ENCODE measurements at places on chromosomes 5 and 9. TPM values are rescaled to one million over a fixed set of nuclear protein-coding genes. Genes with fewer than 3 reads are reported as not detected.
A peak's percentile ranks its signal among the peaks of the same experiment; 100 is the strongest.

DNA sequence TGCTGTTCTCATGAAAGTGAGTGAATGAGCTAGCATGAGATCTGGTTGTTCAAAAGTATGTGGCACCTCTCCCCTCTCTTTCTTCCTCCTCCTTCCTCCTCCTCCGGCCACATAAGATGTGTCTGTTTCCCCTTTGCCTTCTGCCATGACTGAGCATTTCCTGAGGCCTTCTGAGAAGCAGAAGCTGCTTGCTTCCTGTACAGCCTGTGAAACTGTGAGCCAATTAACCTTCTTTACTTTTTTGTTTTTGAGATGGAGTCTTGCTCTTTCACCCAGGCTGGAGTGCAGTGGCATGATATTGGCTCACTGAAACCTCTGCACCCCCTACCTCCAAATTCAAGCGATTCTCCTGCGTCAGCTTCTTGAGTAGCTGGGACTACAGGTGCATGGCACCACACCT lies 6.1 kb downstream of the S100Z start:
- DNase-seq: no peak

- DNase-seq: peak; percentile 56
Measured at GRCh38 chr5:132467287-132467984, 23.1 kb downstream of the IRF1 start.

DNA sequence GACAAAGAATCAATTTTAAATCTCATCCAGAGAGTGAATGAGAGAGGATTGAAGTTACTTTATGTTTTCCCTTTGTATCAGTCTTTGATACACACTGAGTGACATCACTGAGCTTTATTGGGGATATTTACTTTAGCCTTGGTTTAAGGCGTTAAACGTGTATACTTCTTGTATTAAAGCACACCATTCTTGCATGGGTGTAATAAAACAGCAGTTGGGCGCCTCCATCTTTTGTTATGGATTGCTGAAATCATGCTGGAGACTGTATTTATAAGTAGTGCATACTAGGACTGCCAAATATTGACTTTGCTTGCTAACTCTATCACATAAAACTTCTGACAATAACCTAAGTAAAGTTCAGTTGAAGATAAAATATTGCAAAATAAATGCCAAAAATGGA lies 1755.8 kb upstream of the WWC1 start:
- no peak for DNase-seq

The SLC6A19 gene
- 0.02 TPM for total RNA-seq

DNA sequence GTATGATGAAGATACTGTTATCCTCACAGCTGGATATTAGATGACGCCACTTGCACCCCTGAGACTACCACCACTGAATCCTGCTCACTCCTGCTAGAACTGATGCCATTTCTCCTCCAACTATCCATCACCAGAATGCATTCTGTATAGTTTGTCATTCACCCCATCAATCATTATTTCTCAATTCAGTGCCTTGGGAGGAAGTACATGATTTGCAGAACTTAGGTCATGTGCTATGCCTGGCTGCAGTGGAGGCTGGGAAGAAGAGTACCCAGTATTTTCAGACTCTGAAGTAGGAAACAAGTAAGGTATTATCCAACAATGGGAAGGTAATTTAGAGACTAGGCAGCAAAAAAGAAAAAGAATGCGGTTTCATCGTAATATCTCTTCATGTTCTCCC lies 26.2 kb upstream of the HSD17B4 start:
- no peak for DNase-seq

GRCh38 chr9:70531311-70531710 lies 116.9 kb upstream of the KLF9 start:
- DNase-seq: no peak

The SLC6A3 gene
- total RNA-seq: not detected

The TBC1D9B gene
- total RNA-seq: 35.0 TPM

GRCh38 chr9:132516911-132517310 lies 65.5 kb upstream of the BARHL1 start:
- no peak for DNase-seq

DNA sequence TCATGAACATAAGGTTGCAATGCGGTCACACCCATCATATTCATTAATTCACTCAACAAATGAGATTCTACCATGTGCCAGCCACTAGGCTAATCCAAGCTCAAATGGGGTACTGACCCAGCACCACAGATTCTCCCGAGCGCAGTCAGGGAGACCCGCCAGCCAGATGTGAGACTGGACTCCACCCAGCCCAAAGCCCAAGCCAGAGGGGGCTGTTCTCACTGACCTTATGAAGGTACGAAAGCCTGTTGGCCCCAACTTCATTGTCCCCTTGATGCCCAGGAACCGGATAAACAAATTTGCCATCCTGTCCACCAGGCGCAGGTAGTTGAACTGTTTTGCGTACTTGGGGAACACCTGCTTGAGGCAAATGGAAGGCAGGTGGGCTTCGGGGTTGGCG lies 218.8 kb downstream of the DAB2IP start:
- no peak for DNase-seq

GRCh38 chr5:172383191-172383802 lies 71.0 kb downstream of the SH3PXD2B start:
- peak; percentile 92 for DNase-seq

GRCh38 chr9:124500796-124501611 lies 6.2 kb downstream of the NR5A1 start:
- no peak for DNase-seq

The PCDHA9 gene
- total RNA-seq: not detected

The SPINK1 gene
- 14.7 TPM for total RNA-seq

GRCh38 chr9:138052635-138053320 lies 175.2 kb downstream of the CACNA1B start:
- DNase-seq: no peak

DNA sequence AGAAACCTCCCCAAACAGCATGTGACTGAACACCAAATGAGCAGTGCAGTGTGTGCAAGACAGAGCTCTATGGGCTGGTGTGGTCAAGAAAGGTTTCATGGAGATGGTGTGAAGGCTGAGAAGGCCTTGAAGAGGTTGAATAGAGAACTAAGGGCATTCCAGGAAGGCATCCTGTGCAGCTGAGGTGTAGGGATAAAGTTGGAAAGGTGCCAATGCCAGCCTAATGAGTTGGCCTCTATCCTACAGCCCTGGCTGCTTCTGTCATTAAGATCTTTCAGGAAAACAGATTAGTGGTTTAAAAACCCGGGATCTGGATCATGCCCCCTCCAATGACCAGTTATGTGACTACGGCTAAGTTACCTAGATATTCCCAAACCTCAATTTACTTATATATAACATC lies 4.0 kb downstream of the HDAC3 start:
- no peak for DNase-seq

GRCh38 chr9:88460587-88461332 lies 72.5 kb downstream of the SPIN1 start:
- DNase-seq: no peak

The ZNF608 gene
- 0.83 TPM for total RNA-seq

- DNase-seq: no peak
Measured at GRCh38 chr9:87537625-87538024, 40.0 kb downstream of the DAPK1 start.

DNA sequence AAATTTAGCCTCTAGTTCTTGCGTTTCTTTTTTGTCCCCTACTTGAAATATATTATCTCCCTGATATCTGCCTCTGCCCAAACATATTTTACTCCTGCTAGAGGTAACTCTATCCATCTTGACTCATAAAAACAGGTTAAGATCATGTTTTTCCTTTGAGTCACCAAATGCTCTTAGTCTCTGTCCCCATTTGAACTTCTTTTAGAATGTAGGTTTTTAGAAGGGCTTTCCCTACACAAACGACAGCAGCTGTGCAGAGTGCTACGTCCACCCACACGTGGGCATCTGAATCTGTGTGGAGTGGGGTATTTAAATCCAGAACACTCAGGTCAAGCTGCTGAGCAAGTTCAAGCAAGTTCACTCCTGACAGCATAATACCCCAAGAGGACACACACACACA lies 2.2 kb downstream of the HSD17B3 start:
- DNase-seq: no peak

The APC gene
- 19.4 TPM for total RNA-seq

DNA sequence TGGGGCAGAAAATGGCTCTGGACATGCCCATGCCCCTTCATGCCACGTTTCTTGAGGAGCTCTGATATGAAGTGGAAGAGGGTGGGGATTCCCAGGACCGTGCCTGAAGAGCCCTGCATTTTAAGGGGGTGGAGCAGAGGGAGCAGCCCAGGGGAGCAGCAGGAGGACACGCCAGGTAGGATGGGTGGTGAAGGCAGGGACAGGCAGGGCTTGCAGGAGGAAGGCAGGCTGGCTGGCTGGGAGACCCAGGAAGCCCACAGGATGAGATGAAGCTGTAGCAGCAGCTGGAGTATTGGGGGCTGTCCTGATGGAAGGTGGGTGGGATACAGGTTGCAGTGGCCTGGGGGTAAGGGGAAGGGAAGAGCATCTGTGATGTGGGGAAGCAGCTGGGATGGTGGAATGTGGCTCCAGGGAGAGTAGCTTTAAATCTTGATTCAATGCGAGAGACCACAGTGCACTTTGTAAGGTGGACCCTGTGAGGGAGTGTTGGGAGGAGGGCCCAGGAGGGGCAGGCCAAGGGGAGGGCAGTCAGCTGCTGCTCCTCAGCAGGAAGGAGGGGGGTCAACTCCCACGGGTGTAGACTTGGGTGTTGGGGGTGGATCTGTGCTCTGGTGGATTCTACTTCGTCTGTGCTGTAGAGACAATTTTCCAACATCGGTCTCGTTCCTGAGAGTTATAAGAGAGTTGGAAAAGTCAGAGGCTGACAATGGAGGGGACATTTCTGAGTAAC lies 242.6 kb upstream of the IRX4 start:
- DNase-seq: no peak

- DNase-seq: no peak
Measured at GRCh38 chr9:85897848-85898247, 43.1 kb upstream of the NAA35 start.

- no peak for DNase-seq
Measured at GRCh38 chr5:58198330-58198729, 261.6 kb downstream of the PLK2 start.

GRCh38 chr5:157857816-157858526 lies 974 bp downstream of the CLINT1 start:
- no peak for DNase-seq

The BRINP1 gene
- not detected for total RNA-seq

DNA sequence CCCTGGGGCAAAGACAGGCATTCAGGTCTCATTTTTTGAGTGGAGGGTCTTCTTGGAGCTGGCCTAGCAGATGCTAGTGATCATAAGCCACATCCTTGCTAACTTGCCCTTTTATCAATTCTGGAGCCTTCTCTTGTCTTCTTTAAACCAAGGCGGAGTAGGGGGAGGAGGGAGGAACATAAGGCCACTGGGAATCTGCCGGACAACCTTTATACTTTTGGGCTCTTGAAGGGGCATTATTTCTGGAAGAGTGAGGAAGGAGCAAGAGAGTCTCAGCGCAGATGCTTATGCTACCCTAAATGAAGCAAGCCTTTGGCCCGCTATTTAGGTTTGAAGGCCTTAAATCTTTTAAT lies 2.0 kb downstream of the TMEFF1 start:
- no peak for DNase-seq

DNA sequence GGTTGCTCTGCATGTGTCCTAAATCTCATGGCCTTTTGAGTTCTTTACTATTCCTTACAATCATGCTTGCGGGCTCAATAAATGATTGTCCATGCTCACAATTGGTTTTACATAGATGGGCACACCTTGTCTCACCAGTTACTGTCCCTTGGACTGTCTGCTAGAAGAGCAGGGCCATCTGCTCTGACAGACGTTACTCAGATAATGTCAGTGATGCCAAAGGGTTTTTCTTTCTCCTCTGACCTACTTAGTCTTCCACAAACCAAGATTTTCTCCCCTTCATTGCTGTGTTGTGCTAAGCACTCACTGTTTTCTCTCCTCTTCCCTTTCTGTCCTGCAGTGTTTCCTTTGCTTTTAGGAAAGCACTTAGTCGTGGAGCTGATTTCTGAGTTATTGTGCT lies 562.3 kb downstream of the KIF4B start:
- DNase-seq: no peak

The IL5 gene
- not detected for total RNA-seq

GRCh38 chr5:158529454-158529853 lies 570.3 kb downstream of the EBF1 start:
- no peak for DNase-seq

The AP3B1 gene
- total RNA-seq: 51.2 TPM

The TPPP gene
- total RNA-seq: not detected

The HARS2 gene
- total RNA-seq: 28.3 TPM

The PHF19 gene
- total RNA-seq: 38.9 TPM

- peak; percentile 78 for DNase-seq
Measured at GRCh38 chr5:127958421-127959011, 125.0 kb upstream of the SLC12A2 start.

The TNC gene
- total RNA-seq: not detected

DNA sequence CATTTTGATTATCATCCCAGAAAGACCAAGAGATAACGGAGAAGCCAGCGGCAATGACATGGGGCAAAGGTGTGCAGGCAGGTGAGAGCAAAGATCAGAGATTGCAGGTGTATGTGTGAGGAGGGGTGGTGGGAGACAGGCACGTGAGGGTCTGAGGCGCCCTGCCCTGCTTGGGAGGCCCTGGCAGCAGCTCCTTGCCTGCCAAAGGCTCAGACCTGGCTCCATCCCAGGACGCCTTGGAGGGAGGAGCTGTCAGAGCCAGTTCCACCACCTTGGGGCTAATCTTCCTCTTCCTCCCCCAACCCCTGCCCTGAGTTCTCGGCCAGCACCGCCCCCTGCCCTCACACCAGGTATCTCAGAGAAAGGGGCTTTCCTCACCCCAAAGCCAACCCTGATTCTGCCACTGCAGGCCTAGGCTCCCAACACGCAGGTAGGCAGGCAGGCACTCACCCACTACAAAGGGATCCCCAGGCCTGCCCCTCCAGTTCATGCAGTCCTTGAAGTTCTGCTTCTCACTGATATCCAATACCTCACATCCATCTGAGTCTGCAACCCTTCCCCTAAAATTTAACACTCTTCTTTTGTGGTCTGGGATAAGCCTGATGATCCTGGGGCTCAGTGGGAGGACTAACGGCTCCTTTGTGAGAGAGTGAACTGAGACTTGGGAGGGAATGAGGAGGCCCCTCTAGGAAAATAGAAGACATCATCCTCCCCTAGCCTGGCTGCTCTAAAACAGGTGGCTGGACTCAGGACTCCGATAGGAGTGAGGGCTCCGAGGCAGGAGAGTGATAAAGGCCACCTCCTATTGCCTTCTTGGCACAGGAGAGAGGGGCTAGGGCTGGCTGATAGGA lies 1.8 kb downstream of the AQP3 start:
- DNase-seq: no peak

The C9orf153 gene
- total RNA-seq: not detected

DNA sequence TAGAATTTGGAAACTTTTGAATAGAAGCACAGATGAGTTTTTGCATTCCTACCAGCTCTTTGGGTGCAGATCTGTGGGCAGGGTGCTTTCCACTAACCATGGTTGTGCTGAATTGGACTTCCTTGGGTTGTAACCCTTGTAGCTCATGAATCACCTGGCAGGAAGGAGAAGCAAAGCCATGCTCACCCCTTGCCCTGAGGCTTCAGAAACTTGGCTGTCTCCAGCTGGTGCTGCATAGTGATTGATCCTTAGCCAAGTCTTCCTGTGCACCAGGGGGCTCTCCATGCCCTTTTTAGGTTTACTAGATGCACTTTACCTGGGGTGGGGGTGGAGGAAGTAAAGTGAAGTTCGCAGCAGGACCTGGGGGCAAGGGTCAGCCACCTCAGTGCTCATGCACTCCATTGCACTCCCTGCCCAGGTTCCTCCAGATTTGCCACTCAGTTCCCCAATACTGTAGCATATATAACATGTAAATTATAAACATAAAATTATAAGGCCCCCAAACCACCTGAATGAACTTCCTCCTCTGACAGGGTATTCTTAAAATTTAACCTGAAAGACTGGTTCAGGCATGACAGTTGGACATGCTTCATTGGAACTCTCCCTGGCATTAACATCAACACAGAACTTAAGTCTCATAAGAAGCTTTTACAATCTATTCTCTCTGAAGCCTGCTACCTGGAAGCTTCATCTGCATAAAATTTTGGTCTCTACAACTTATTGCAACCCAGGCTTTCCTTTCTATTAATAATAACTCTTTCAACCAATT lies 25.8 kb upstream of the IFNA14 start:
- DNase-seq: no peak

The ARSI gene
- 17.6 TPM for total RNA-seq

All from HepG2 (cell line).